Activated T-cell treated with anti-CD3 and anti-CD28 coated beads, Interleukin-2, amount 50 U/mL, for 24 hours (primary cell): ENCODE measurements at places on chromosomes 3 and 15.
A peak's percentile ranks its signal among the peaks of the same experiment; 100 is the strongest.

DNA sequence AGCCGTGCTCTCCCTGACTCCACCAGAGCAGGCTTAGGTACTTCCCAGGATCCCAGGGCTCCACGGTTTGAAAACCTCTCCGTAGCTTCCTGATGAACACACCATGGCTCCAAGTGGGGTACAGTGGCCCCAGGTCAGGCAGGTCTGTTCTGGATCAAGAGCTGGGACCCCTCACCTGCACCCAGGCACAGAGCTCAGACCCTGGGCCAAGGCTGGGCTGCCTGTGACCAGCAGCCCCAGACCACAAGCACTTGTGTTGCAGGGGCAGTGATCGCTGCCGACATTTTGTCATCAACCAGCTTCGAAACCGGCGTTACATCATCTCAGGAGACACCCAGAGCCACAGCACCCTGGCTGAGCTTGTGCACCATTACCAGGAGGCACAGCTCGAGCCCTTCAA lies 5.3 kb downstream of the SH2D7 start:
- H3K36me3 ChIP-seq, result no peaks in the 10 kb centered on the region
- H3K27ac ChIP-seq, result no peak overlapping the region
- DNase-seq, result no peak
- no peak overlapping the region for H3K4me3 ChIP-seq

- no peaks in the 10 kb centered on the region for H3K27me3 ChIP-seq
- no peak overlapping the region for H3K4me3 ChIP-seq
- no peak overlapping the region for H3K27ac ChIP-seq
- DNase-seq, result no peak
- H3K4me1 ChIP-seq, result no peaks in the 10 kb centered on the region
- H3K36me3 ChIP-seq, result no peaks in the 10 kb centered on the region
These were observed 265.3 kb upstream of the GOLIM4 start for GRCh38 chr3:168360993-168361392.

DNA sequence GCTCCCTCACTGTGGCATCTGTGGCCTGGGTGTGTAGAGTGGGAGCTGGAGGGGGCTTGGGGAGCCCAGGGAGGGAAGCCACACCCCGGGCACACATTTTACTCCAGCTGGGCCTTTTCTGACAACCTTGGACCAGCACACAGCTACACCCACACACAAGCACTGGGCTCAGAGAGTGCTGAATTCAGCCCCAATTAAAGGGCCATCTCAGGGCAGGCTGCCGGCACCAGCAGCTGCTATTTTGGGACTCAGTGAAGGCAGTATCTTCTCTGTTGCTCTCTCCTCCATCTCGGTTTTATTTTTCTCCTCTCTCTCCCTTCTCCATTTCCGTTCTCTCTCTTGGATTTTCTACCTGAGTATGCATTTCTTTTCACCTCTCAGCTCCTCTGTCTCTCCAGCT lies 19.1 kb upstream of the TBC1D21 start:
- no peaks in the 10 kb centered on the region for H3K36me3 ChIP-seq
- H3K4me3 ChIP-seq, result no peak overlapping the region
- no peak for DNase-seq
- H3K27ac ChIP-seq, result no peak overlapping the region

- no peak overlapping the region for H3K27ac ChIP-seq
- H3K27me3 ChIP-seq, result no peaks in the 10 kb centered on the region
- no peak overlapping the region for H3K4me3 ChIP-seq
- DNase-seq, result no peak
These were observed 11.7 kb downstream of the NKTR start for GRCh38 chr3:42612217-42612616.

- peaks cover 21% of the 10 kb centered on the region for H3K4me1 ChIP-seq
- H3K27me3 ChIP-seq, result peaks cover 2% of the 10 kb centered on the region
- no peaks in the 10 kb centered on the region for H3K36me3 ChIP-seq
- no peak overlapping the region for H3K4me3 ChIP-seq
These were observed 40.5 kb upstream of the CSPG4 start for GRCh38 chr15:75753145-75753544.

GRCh38 chr3:81216192-81216591 lies 545.3 kb downstream of the GBE1 start:
- H3K27me3 ChIP-seq, result no peaks in the 10 kb centered on the region
- no peak overlapping the region for H3K27ac ChIP-seq
- no peaks in the 10 kb centered on the region for H3K36me3 ChIP-seq
- no peaks in the 10 kb centered on the region for H3K4me1 ChIP-seq
- DNase-seq, result no peak

DNA sequence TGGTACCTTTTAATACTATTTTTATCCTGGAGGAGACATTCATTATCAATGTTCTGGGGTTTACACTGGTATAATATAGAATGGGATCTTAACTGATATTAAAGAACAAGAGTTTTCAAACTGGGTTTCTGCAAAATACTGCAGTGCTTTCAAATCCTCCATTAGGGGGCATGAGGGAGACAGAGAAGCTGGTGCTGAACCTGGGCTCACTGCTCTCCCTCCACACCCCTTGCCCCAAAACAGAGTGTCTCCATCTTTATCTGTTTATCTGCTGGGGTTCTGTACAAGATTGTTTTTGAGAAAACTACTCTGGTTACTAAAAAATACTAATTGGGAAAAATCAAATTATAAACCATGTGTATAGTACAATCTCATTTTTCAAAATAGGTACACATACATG lies 41.7 kb downstream of the CADPS start:
- no peak for DNase-seq
- H3K4me3 ChIP-seq, result no peak overlapping the region
- no peaks in the 10 kb centered on the region for H3K36me3 ChIP-seq

- H3K4me1 ChIP-seq, result no peaks in the 10 kb centered on the region
- no peak for DNase-seq
- H3K27me3 ChIP-seq, result no peaks in the 10 kb centered on the region
- H3K4me3 ChIP-seq, result no peak overlapping the region
These were observed 41.9 kb downstream of the SMAD6 start for GRCh38 chr15:66743703-66744536.

DNA sequence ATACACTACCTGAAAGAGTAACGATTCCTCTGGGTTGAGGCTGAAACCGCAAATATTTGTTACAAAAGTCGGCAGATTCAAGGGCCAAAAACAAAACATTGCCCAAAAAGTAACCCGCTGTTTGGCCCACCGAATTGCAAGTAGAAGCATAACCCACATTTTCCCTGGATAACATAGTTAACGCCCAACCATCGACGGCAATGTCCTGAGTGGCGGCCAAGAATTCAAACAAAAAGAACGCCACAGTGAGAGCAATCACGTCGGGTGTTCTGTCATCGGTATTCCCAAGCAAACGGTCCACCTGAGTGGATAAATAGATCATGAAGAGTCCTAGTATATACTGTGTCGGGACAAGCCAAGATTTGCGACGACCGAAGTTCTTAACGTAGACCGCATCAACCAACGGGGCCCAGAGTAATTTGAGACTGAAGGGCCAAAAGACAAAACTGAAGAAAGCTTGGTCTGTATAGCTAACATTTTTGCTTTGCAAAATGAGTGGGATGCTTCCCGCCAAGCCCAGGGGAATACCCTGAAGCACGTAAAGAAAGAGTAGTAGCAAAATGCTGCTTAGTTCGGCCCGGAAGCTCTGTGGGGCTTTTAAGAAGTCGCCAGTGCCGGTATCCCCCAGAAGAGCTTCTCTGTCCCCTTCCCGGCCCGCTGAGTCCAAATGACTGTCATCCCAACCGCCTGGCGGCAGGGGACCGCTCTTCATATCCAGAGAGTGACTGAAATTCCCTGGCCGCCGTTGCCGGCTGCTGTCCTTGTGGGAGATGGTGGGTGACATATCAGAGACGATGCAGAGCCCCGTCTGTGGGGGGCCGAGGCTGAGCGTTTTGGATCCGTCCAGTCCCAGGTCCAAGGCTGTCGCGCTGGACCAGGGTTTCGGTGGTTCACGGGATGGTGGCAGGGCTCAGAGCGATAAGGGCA lies 750 bp downstream of the SLC33A1 start:
- peak overlapping the region; percentile 99 for H3K4me3 ChIP-seq
- no peak for DNase-seq
- peaks cover 48% of the 10 kb centered on the region for H3K36me3 ChIP-seq
- H3K27me3 ChIP-seq, result no peaks in the 10 kb centered on the region
- H3K27ac ChIP-seq, result peak overlapping the region; percentile 99

GRCh38 chr3:139129892-139130291 lies 85.2 kb upstream of the PRR23C start:
- H3K27ac ChIP-seq, result no peak overlapping the region
- H3K4me3 ChIP-seq, result no peak overlapping the region
- no peak for DNase-seq
- no peaks in the 10 kb centered on the region for H3K4me1 ChIP-seq
- H3K27me3 ChIP-seq, result no peaks in the 10 kb centered on the region

- peak overlapping the region; percentile 17 for H3K27ac ChIP-seq
- H3K4me3 ChIP-seq, result no peak overlapping the region
- no peak for DNase-seq
- peaks cover 14% of the 10 kb centered on the region for H3K4me1 ChIP-seq
These were observed 280.3 kb downstream of the ZPLD1 start for GRCh38 chr3:102715030-102715697.

GRCh38 chr3:10002951-10003350 lies 16.3 kb upstream of the EMC3 start:
- H3K4me1 ChIP-seq, result no peaks in the 10 kb centered on the region
- no peaks in the 10 kb centered on the region for H3K27me3 ChIP-seq
- no peak for DNase-seq
- H3K27ac ChIP-seq, result no peak overlapping the region
- no peak overlapping the region for H3K4me3 ChIP-seq

DNA sequence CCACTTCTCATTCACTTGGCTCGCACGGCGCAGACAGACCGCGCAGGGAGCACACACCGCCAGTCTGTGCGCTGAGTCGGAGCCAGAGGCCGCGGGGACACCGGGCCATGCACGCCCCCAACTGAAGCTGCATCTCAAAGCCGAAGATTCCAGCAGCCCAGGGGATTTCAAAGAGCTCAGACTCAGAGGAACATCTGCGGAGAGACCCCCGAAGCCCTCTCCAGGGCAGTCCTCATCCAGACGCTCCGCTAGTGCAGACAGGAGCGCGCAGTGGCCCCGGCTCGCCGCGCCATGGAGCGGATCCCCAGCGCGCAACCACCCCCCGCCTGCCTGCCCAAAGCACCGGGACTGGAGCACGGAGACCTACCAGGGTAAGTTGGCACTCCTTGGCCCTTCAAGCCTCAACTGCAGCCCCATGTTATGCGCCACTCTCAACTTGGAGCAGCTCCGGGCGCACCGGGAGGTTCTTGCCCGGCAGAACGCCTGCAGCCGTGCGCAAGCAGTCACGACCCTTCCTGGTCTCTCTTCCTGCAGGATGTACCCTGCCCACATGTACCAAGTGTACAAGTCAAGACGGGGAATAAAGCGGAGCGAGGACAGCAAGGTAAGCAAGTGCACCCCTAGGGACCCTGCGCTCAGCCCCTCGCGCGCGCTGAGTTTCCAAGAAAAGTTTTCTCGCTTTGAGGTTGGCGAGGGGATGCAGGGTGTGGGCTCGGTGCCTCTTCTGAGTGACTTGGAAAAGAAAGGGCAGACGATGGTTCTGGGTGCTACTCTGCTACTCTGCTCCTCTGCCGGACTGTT lies at the start of gene BHLHE40:
Gene BHLHE40, plus strand, starts transcription at position 10 of the 801 bp plus-strand sequence. Its CDS starts 282 bp downstream, at position 292.
- H3K27me3 ChIP-seq, result no peaks in the 10 kb centered on the region
- H3K27ac ChIP-seq, result peak within 1 kb of the TSS; percentile 99
- H3K4me1 ChIP-seq, result peaks cover 66% of the 10 kb centered on the region
- peaks cover 53% of the 10 kb centered on the region for H3K36me3 ChIP-seq
- H3K4me3 ChIP-seq, result peak within 1 kb of the TSS; percentile 100

- H3K36me3 ChIP-seq, result no peaks in the 10 kb centered on the region
- H3K27ac ChIP-seq, result no peak overlapping the region
- no peaks in the 10 kb centered on the region for H3K4me1 ChIP-seq
- H3K4me3 ChIP-seq, result no peak overlapping the region
- DNase-seq, result no peak
These were observed 18.3 kb downstream of the LRRC49 start for GRCh38 chr15:70910958-70911357.

- no peak overlapping the region for H3K4me3 ChIP-seq
- no peak overlapping the region for H3K27ac ChIP-seq
- DNase-seq, result no peak
- peaks cover 33% of the 10 kb centered on the region for H3K27me3 ChIP-seq
- no peaks in the 10 kb centered on the region for H3K4me1 ChIP-seq
- H3K36me3 ChIP-seq, result no peaks in the 10 kb centered on the region
These were observed 91.6 kb upstream of the KLHL25 start for GRCh38 chr15:85886309-85886811.

- H3K27me3 ChIP-seq, result no peaks in the 10 kb centered on the region
- H3K4me1 ChIP-seq, result no peaks in the 10 kb centered on the region
- DNase-seq, result no peak
These were observed 1135.1 kb downstream of the TUSC7 start for GRCh38 chr3:117844676-117845075.

GRCh38 chr3:15458212-15458780 lies 30.9 kb downstream of the EAF1 start:
- no peak overlapping the region for H3K27ac ChIP-seq
- H3K4me1 ChIP-seq, result peaks cover 19% of the 10 kb centered on the region
- H3K4me3 ChIP-seq, result no peak overlapping the region
- no peaks in the 10 kb centered on the region for H3K36me3 ChIP-seq
- no peak for DNase-seq
- no peaks in the 10 kb centered on the region for H3K27me3 ChIP-seq

DNA sequence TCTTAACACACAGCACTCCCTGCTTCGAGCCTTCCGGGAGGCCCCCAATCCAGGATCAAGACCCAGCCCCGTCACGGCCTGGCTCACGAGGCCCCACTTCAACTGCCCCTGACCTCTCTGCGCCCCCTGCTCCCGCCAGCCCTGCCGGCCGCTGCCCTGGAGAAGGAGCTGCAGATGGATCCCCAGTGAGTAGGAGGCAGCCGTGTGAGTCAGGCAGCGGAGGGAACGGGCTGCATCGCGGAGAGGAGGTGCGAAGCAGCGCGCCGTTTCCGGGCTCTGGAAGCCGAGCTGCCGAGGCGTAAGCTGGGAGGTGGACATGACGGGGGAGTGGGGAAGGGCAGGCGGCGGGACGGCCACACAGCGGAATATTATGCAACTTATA lies 133.4 kb downstream of the TPRA1 start:
- peaks cover 73% of the 10 kb centered on the region for H3K27me3 ChIP-seq
- DNase-seq, result peak; percentile 50
- no peak overlapping the region for H3K4me3 ChIP-seq
- peaks cover 17% of the 10 kb centered on the region for H3K4me1 ChIP-seq

- H3K4me3 ChIP-seq, result no peak overlapping the region
- no peak for DNase-seq
- H3K27ac ChIP-seq, result no peak overlapping the region
- no peaks in the 10 kb centered on the region for H3K4me1 ChIP-seq
These were observed 28.3 kb downstream of the MITF start for GRCh38 chr3:69767571-69767970.
